Lower lobe of right lung (tissue), 2 donors: ENCODE measurements at places on chromosomes 7 and 10. TPM values are rescaled to one million over a fixed set of nuclear protein-coding genes. Genes with fewer than 3 reads are reported as not detected.

DNA sequence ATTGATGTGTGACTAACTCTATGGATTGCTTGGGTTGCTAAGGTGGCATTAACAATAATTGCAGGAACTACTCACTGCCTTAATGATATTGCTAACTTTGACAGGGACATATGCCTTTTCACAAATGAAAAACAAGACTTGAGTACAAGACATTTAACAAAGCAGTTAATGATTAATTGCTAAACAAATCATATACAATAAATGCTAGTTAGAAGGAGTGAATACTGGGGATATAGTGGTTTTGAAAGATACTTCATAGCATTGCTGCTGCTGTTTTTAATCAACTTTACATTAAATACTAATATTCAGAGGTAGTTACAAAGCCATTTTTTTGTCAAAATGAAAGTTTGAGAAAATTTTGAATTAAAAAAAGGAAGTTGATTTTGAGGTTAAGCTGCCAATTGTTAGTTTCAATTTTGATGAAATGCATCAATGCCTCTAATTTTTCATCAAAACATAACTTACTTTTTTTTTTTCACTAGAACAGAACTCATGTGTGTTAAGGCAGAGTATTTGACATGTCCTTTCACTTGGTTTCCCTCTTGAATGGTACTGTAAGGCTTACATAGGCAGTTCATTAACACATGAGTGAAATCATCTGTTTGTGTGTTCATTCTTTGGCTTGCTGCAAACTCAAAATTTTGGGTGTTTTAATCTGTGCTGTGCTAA is 106.2 kb upstream of the SEMA3D start:
- no peak for DNase-seq
- H3K4me1 ChIP-seq, result no peaks in the 10 kb centered on the region
- H3K36me3 ChIP-seq, result no peaks in the 10 kb centered on the region
- no peak overlapping the region for H3K27ac ChIP-seq
- no peaks in the 10 kb centered on the region for H3K27me3 ChIP-seq

GPR22 gene
- total RNA-seq, result not detected

GRCh38 chr10:121338206-121338980 is 259.9 kb downstream of the FGFR2 start:
- no peak overlapping the region for H3K4me3 ChIP-seq
- no peak for DNase-seq
- H3K4me1 ChIP-seq, result no peaks in the 10 kb centered on the region
- H3K36me3 ChIP-seq, result no peaks in the 10 kb centered on the region

DNA sequence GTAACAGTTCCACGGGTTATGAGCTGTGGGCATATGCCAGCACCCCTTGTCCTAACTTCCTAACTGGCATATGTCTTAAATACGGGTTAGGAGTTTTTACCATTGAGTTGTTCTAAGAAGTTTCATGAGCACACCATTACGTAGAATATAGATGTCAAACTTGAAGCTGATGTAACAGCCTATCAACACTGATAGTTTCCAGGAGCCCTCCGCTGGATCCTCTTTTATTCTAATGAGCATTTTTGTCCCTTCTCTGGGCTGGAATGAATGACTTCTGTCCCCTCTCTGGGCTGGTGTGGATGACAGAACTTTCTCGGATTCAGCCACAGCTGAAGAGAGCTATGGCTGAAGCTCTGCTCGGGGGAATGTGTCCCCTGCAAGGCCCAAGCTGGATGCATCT is 256.3 kb downstream of the SORCS1 start:
- DNase-seq, result no peak
- no peaks in the 10 kb centered on the region for H3K27me3 ChIP-seq
- H3K36me3 ChIP-seq, result no peaks in the 10 kb centered on the region
- no peak overlapping the region for H3K4me3 ChIP-seq
- no peak overlapping the region for H3K27ac ChIP-seq
- H3K4me1 ChIP-seq, result no peaks in the 10 kb centered on the region
